ENCODE measurements at places on chromosomes 11 and 22.

GRCh38 chr11:67351275-67352005, 1.9 kb downstream of the POLD4 start:
- no peaks in the 10 kb centered on the region for H3K36me3 ChIP-seq
- H3K27me3 ChIP-seq = no peaks in the 10 kb centered on the region
- H3K4me3 ChIP-seq = no peak overlapping the region
- peaks cover 81% of the 10 kb centered on the region for H3K4me1 ChIP-seq
- DNase-seq = no peak
- H3K27ac ChIP-seq = peak overlapping the region; percentile 97

DNA sequence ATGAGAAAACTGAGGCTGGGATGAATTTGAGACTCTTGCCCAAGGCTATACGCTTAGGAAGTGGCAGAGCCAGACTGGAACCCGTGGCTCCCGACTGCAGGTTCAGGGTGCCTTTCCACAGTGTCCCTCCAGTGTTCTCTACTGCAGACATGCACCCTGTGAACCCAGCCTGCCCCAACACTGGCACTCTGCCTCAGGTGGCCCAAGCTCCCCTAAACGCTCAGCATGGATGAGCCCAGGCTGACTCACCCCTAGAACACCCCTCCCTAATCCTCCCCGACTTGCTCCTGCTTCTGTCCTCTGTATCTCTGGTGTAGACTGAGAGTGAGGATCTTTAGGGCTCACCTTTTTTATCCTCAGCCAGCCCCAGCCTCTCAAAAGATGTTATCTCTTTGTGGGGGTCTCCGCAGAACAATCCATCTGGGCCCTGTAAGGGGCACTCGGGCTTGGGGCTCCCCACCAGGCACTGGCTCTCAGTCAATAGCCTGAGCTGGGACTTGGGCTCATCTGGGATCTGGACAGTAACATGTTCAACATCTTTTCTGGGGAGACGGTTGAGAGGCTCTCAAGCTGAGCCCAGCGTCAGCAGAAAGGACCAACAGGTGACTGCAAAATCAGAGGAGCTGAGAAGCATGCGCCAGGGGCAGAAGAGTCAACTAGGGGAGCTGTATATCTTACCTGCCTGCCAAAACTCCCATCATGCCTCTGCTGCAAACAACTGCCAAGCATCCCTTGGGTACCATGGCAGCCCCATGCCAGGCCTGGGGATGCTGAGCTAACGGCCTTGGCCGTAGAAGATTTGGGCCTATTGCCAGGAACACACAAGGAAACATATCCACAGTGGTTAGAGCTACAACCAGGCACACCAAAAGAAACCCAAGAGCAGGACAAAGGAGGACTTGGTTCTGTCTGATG, 176.2 kb downstream of the BUD13 start:
- no peak overlapping the region for H3K4me3 ChIP-seq
- H3K4me1 ChIP-seq = no peaks in the 10 kb centered on the region
- no peak for DNase-seq
- no peaks in the 10 kb centered on the region for H3K36me3 ChIP-seq
- H3K27ac ChIP-seq = no peak overlapping the region

GRCh38 chr11:31817054-31817620, 6.0 kb upstream of the PAX6 start:
- DNase-seq = no peak
- H3K4me3 ChIP-seq = peak overlapping the region; percentile 6
- H3K27ac ChIP-seq = no peak overlapping the region
- H3K27me3 ChIP-seq = peaks cover 100% of the 10 kb centered on the region
- no peaks in the 10 kb centered on the region for H3K36me3 ChIP-seq

GRCh38 chr11:111729831-111730311, 36.3 kb downstream of the PPP2R1B start:
- DNase-seq = no peak
- H3K36me3 ChIP-seq = peaks cover 3% of the 10 kb centered on the region
- peak overlapping the region; percentile 94 for H3K27ac ChIP-seq
- no peak overlapping the region for H3K4me3 ChIP-seq
- H3K27me3 ChIP-seq = no peaks in the 10 kb centered on the region

DNA sequence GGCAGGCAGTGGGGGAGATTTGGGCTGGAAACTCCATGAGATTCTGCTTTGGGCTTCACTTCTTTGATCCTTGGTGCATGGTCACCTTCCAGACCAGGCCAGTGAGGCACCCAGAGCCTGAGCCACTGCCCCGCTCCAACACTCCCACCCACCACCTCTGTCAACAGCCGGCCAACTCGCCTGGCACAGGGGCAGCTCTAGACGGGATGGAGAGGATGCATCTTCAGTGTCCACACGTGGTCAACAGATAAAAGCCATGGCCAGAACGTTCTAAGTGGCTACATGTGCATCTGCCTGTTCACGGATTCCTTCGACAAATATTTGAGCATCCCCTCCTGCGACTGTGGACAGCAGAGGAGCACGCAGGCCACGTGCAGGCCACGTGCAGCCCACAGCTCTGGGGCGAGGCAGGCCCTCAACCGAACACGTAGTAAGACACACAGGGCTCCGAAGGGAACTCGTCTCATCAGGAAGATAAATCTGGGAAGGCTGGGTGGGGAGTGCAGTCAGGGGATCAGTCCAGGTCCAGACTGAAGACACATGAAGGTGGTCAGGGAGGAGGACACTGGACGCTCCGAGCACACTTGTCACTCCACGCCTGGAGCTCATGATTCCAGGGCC, 1.2 kb downstream of the LRRC56 start:
- H3K36me3 ChIP-seq = peaks cover under 1% of the 10 kb centered on the region
- H3K27ac ChIP-seq = no peak overlapping the region
- H3K4me1 ChIP-seq = peaks cover 30% of the 10 kb centered on the region
- DNase-seq = no peak
- H3K4me3 ChIP-seq = no peak overlapping the region
- H3K27me3 ChIP-seq = no peaks in the 10 kb centered on the region

DNA sequence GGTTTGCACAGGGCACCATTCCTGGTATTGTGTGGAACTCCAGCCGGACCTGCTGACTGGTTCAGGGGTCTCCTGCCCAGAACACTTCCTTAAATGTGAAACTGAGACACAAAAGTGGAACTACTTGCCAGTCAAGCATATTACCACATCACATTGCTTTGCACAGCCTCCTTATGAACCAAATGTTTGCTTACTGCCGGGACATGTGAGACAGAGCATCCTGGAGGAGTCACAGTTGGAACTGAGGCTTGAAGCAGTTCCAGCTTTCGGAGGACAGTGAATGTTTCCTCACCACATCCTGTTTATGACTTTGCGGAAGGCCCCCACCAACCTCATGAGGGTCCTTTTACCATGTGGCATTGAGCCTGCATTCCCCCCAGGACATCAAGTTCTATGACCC, 105.8 kb upstream of the ARHGAP42 start:
- no peak overlapping the region for H3K4me3 ChIP-seq
- no peaks in the 10 kb centered on the region for H3K27me3 ChIP-seq
- no peaks in the 10 kb centered on the region for H3K36me3 ChIP-seq
- no peak for DNase-seq
- H3K27ac ChIP-seq = no peak overlapping the region
- no peaks in the 10 kb centered on the region for H3K4me1 ChIP-seq

- H3K27me3 ChIP-seq = no peaks in the 10 kb centered on the region
- H3K36me3 ChIP-seq = no peaks in the 10 kb centered on the region
- H3K27ac ChIP-seq = peak overlapping the region; percentile 98
- H3K4me3 ChIP-seq = no peak overlapping the region
- peaks cover 24% of the 10 kb centered on the region for H3K4me1 ChIP-seq
- DNase-seq = no peak
Observed at GRCh38 chr11:9565822-9566560, 7.5 kb upstream of the WEE1 start.

- no peaks in the 10 kb centered on the region for H3K27me3 ChIP-seq
- no peak for DNase-seq
- H3K27ac ChIP-seq = peak overlapping the region; percentile 92
- H3K36me3 ChIP-seq = no peaks in the 10 kb centered on the region
- H3K4me1 ChIP-seq = peaks cover 46% of the 10 kb centered on the region
- H3K4me3 ChIP-seq = no peak overlapping the region
Observed at GRCh38 chr22:42644422-42645340, 4.3 kb upstream of the ATP5MGL start.

GRCh38 chr22:41124086-41124485, 31.7 kb downstream of the EP300 start:
- no peak overlapping the region for H3K4me3 ChIP-seq
- H3K27me3 ChIP-seq = no peaks in the 10 kb centered on the region
- no peak for DNase-seq
- no peak overlapping the region for H3K27ac ChIP-seq

GRCh38 chr11:78838417-78838816, 263.8 kb upstream of the NARS2 start:
- no peak for DNase-seq
- H3K27ac ChIP-seq = no peak overlapping the region
- H3K36me3 ChIP-seq = no peaks in the 10 kb centered on the region
- H3K27me3 ChIP-seq = no peaks in the 10 kb centered on the region
- H3K4me3 ChIP-seq = no peak overlapping the region

GRCh38 chr22:27540656-27541396, 260.7 kb downstream of the MN1 start:
- H3K27ac ChIP-seq = no peak overlapping the region
- H3K27me3 ChIP-seq = peaks cover 10% of the 10 kb centered on the region

DNA sequence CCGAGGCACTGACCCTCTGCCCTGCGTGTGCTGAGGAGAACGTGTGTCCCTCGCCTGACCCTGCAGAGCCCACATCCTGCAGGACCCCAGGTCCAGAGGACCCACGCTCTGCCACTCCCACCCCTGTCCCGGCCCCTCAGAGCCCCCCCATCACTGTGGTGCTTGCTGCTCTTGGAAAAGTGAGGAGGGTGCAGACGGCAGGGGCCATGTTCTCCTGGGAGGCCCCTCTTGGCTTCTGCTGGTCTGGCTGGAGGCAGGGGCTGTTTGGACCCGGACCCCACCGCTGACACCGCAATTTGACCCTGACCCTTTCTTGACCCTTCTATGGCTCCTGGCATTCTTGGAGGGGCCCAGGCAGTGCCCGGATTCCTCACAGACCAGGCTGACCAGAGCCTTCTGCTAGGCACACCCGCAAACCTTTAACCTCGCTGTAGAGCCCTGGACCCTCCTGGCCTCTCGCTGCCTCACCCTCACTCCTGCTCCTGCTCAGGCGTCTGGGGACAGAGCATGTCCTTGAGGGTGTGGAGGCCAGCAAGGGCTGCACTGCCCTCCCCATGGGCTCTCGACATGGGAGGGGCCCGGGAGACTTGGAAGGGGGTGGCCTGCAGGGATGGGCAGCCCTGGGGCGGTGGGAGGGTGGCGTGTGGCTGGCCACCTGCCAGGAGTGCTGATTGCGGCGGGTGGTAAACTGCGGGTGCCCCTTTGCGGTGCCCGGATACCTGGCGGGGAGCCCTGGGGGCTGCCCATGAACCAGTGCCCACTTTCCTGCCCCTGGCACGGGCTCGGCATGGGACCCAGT, 37.0 kb upstream of the MUC5AC start:
- DNase-seq = no peak
- no peaks in the 10 kb centered on the region for H3K4me1 ChIP-seq
- peaks cover 68% of the 10 kb centered on the region for H3K27me3 ChIP-seq
- no peaks in the 10 kb centered on the region for H3K36me3 ChIP-seq
- H3K27ac ChIP-seq = no peak overlapping the region

GRCh38 chr11:122524898-122525297, 130.6 kb upstream of the UBASH3B start:
- H3K36me3 ChIP-seq = no peaks in the 10 kb centered on the region
- H3K27ac ChIP-seq = no peak overlapping the region
- DNase-seq = no peak
- H3K4me3 ChIP-seq = no peak overlapping the region

DNA sequence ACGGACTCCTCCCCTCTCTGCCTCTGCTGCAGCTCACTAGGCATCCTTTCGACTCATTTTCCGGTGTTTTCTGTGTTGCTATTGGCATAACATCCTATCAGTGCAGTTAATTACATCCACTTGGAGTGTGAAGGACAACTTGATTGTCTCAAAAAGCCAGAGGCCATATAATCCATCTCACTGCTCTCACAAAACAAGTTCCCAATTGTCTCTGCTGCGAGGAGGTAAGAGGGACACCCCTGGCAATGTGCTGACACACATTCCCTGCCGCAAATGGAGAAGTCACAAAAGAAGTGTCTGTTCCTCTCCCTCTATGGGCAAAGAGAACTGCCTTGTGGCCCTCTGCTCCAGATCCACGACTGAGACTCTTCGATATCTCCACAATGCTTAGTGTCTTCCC, 618.4 kb downstream of the OPCML start:
- H3K27me3 ChIP-seq = no peaks in the 10 kb centered on the region
- H3K4me1 ChIP-seq = peaks cover 3% of the 10 kb centered on the region
- no peak for DNase-seq
- H3K36me3 ChIP-seq = no peaks in the 10 kb centered on the region
- H3K4me3 ChIP-seq = no peak overlapping the region
- no peak overlapping the region for H3K27ac ChIP-seq

DNA sequence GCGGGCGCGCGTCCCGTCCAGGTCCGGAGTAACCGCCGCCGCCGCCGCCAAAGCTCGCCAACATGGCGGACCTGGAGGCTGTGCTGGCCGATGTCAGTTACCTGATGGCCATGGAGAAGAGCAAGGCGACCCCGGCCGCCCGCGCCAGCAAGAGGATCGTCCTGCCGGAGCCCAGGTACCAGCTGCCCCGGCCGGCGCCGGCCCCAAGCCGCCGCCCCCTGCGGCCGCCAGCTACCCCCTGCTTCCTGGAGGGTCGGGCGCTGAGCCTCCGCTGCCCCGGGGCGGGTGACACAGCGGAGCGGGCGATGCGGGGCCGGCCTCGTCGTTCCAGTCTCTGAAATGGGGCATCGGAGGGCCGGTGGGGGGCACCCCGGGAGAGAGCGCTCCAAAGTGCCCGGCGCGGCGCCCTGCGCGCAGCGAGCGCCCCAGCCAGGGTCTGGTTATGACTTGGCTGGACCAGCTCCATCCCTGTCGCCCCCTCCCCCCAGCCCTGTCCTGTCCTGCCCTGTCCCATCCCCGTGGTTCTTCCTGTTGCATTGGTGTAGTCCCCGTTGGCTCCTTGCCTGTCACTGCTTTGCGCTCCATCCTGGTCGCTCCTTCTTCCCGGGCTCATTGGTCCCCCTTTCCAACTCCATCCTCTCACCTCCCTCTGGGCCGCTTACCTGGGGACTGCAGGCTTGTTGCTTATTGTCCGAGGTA, 653 bp downstream of the GRK3 start:
- H3K27me3 ChIP-seq = no peaks in the 10 kb centered on the region
- DNase-seq = no peak
- H3K27ac ChIP-seq = peak overlapping the region; percentile 81
- H3K4me1 ChIP-seq = peaks cover 8% of the 10 kb centered on the region
- no peaks in the 10 kb centered on the region for H3K36me3 ChIP-seq
